ENCODE measurements at places on chromosomes 11 and 22. TPM values are rescaled to one million over a fixed set of nuclear protein-coding genes. Genes with fewer than 3 reads are reported as not detected.

- DNase-seq = no peak
Observed at GRCh38 chr11:26553182-26553581, 18.9 kb downstream of the MUC15 start.

- no peak for DNase-seq
Observed at GRCh38 chr11:22471385-22471784, 133.2 kb downstream of the SLC17A6 start.

DNA sequence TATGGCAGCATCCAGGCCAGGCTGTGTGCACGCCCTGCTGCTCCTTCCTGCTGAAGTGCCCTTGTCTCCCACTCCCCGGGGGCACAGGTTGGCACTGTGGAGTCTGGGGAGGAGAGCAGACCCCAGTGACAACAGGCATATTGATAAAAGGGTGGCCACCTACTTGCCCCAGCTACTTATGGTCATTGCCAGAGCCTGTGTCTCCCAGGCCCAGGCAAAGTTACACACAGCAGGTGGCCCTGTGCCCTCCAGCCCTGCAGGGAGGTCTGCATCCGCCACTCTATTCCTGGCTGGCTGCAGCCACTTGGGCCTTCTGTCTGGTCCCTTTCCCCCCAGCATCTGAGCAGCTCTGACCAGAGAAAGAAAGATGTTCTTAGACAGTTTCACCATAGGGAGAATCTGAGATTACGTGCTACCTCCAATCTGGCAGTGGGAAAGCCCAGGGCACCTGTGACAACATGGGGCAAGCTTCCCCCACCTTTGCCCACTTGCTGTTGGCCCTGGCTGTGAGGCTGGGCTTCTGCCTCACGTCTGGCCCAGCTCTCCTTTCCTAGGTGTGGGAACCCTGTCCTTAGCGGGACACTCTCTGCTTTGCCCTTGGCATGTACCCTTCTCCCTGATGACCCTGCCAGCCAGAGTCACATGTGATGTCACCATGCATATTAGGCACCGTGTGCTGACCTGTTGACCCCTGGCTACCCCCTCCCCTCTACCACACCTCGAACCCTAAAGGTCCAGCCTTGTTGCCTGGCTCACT, 25.3 kb upstream of the CSNK2A3 start:
- DNase-seq = no peak

- DNase-seq = no peak
Observed at GRCh38 chr11:17793642-17794170, 59.1 kb downstream of the KCNC1 start.

GRCh38 chr11:12460466-12460865, 83.1 kb downstream of the PARVA start:
- DNase-seq = no peak

GRCh38 chr11:11976481-11977127, 31.8 kb downstream of the DKK3 start:
- DNase-seq = no peak

DNA sequence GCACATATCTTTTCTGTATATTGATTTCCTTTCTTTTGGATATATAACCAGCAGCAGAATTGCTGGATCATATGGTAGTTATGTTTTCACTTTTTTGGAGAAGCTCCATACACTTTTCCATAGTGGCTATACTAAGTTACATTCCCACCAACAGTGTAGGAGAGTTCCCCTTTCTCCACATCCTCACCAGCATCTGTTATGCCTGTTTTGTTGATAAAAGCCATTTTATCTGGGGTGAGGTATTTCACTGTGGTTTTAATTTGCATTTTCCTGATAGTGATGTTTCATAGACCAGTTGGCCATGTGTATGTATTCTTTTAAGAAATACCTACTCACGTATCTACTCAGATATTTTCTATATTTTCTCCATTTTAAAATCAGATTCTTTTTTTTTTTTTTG, 419.3 kb upstream of the FAT3 start:
- DNase-seq = no peak

GRCh38 chr11:35101223-35101622, 37.7 kb upstream of the CD44 start:
- no peak for DNase-seq

GRCh38 chr11:126282361-126282735, 545 bp upstream of the TIRAP start:
- DNase-seq = no peak

DNA sequence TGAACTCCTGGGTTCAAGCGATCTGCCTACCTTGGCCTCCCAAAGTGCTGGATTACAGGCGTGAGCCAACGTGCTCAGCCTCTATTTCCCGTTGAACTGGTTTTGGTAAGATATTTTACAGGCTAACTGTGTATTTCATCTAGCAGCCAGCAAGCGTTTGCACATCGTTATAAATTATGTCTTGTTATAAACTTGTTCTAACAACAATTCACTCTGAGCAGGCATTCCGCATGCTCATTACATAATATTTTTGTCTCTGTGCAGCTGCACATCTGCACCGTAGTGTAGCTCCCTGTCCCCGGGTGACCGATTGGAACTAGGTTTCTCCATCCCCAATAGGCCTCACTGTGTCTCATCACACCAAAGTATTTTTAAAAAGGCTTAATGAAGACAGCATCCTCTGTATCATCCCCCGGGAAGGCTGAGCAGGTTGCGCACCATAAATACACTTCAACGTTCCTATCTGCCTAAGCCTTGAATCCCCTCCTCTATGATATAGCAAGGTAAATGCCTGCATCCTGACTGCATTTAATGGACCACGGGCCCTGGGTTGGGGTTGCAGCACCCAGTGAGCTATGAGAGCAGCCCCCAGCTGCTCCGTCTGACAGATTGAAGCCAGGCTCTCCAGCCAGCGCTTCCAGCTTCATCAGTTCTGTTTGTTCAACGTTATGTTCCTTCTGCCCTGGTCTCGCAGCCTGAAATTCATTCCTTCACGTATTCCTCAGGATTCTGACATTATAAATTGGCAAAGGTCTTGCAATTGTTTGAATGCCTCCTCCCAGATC, 47.7 kb downstream of the TST start:
- DNase-seq = no peak

DNA sequence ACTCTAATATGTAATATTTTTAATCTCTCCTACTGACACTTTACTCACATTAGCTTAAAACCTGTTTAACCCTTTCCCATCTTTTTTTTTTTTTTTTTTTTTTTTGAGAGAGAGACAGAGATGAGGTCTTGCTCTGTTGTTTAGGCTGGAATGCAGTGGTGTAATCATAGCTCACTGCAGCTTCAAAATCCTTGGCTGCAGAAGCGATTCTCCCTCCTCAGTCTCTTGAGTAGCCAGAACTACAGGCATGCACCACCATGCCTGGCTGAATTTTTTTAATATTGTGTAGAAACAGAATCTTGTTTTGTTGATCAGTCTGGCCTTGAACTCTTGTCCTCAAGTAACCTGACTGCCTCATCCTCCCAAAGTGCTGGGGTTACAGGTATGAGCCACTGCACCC, 37.3 kb downstream of the PAMR1 start:
- DNase-seq = no peak

DNA sequence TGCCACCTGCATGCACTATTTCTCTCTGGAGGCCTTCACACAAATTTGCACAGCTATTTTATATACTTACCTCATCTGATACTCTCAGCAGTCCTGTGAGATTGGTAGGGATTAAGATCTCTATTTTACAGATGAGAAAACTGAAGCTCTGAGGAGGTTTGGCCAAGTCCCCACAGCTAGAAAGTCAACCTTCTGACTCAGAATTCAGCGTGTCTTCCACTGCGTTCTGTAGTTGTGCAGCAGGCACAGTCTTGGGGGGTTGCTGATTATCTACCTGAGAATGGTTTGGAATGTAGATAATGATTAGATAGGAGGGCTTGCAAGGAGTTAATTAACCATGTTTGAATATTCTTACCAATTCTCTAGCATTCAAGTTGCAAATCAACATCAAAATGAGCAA, 2.5 kb upstream of the SORL1 start:
- no peak for DNase-seq

DNA sequence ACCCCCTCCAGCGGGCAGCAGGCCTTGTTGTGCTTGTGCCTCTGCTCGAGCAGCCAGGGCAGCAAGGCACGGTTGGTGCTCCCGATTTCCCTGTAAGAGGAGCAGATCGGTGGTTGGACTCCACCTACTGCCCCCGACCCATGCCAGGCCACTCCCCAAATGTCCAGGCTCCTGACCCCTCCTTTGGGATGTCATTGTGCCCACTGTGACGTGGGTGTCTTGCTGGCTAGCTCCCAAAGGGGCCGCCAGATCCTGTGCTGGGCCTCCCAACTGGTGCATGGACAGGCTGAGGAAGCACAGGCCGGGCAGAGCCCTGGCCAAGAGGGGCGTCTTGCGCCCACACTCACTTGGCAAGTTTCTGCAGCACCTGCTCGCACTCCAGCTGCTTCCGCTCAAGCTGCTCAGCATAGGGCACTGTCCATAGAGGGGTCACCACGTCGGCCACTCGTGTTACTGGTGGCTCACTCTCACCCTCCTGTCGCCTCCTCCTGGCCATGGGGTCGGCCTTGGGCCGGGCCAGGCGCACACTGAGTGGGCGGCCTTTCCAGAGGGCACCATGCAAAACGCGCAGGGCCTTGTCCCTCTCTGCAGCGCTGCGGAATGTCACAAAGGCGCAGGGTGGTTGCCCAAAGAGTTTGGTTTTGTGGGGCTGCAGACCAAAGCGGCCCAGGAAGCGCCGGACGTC, at the start of gene RANBP1:
Gene RANBP1, plus strand, starts transcription at position 414 of the 685 bp plus-strand sequence. Its CDS starts 81 bp downstream, at position 495.
- DNase-seq = no peak

DNA sequence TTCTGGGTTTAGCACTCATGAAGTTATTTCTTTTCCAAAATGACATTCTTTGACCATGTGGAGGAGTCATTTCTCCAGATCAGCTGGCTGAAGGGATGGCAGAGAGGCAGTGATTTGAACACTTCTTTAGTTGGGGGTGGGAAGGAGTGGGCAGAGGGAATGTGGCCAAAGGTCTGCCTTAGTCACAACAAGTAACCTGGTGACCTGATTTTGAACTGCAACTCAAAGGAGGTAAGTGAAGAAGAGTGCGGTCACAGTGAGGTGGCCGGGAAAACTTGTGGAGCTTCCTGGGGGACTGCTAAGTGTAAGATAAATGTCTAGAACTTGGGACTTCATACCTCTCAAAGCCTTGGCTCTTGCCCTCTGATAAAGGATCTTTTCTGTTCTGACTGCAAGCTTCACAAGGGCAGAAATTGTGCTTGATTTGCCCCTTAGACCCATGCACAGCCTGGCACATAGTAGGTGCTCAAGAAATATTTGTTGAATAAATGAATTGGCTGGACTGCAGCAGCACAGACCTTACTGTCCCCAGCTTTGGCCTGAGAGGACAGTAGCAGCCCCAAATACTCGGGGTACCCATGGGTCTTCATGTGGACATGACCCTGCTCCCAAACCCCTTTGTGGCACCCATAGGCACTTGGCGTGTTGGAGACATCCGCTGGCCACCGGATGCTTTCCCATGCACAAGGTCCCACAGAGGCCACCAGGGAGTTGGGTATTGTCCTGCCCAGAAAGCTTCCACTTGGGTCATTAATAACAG, 99.0 kb upstream of the ALX4 start:
- no peak for DNase-seq

- no peak for DNase-seq
Observed at GRCh38 chr11:65781152-65781961, 581 bp upstream of the AP5B1 start.

- DNase-seq = no peak
Observed at GRCh38 chr11:70407814-70408213, 9.5 kb downstream of the CTTN start.

DNA sequence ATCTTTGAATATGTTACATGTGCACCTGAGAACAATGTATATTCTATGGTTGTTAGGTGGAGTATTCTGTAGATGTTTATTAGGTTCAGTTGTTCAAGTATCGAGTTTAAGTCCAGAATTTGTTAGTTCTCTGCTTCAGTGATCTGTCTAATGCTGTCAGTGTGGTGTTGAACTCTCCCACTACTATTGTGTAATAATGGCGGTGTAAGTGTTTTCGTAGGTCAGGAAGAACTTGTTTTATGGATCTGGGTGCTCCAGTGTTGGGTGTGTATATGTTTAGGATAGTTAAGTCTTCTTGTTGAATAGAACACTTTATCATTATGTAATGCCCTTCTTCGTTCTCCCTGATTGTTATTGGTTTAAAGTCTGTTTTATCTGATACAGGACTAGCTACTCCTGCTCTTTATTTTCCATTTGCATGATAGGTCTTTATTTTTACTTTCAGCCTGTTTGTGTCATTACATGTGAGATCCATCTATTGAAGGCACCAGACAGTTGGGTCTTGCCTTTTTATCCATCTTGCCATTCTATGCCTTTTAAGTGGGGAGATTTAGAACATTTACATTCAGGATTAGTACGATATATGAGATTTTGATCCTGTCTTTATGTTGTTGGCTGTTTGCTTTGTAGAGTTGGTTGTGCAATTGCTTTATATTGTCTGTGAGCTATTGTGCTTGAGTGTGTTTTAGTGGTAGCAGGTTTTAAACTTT, 121.6 kb downstream of the DDX10 start:
- no peak for DNase-seq

- no peak for DNase-seq
Observed at GRCh38 chr11:34339149-34340064, 18.4 kb downstream of the ABTB2 start.

DNA sequence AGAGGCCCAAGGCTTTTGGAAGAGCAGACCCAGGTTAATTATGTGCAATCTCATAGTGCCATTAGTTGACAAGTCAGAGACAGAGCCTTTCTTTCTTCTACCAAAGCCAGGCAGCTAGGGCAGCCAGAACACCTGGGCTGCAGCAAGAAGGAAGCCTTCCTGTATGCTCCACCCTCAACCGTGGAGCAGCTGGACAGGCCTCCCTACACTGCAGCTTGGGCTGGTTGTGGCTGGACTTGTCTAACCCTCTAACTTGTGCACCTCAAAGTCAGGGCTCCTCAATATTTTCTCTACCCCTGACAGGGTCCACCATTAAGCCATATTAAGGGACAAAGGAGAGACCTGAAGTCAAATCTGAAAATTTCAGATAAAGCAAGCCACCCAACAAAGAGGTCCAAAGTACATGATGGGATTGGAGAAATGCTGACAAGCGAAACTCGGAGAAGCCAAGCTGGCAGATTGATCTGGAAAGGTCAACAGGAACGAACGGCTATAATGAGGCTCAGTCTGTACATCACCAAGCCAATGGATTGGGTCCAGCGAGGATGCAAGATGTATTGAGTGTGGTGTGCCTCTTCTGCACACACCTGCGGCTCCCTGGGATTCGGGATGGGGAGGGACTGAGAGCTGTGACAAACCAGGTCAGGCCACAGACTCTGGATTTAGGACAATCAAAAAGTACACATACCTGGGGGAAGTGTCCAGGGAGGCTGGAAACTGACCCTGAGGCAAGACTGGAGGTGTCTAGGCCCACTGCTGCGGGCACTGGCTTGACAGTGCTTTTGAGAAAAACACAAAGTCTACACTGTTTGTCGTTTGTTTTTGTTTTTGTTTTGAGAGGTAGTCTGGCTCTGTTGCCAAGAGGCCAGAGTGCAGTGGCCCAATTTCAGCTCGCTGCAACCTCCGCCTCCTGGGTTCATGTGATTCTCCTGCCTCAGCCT, 11.7 kb upstream of the SLC43A3 start:
- DNase-seq = no peak

The NFAM1 gene
- polyA plus RNA-seq = not detected

The NLRP10 gene
- 3.9 TPM for polyA plus RNA-seq

The INS gene
- not detected for polyA plus RNA-seq

The NEU3 gene
- 7.5 TPM for polyA plus RNA-seq

The TRMU gene
- 24.8 TPM for polyA plus RNA-seq

The CD3D gene
- not detected for polyA plus RNA-seq

The PYGM gene
- polyA plus RNA-seq = 0.10 TPM

The TEX12 gene
- polyA plus RNA-seq = not detected

The HBE1 gene
- not detected for polyA plus RNA-seq

The C11orf91 gene
- not detected for polyA plus RNA-seq

The C22orf31 gene
- polyA plus RNA-seq = not detected

The KIRREL3 gene
- polyA plus RNA-seq = 13.1 TPM
